ENCODE measurements at places on chromosomes 5 and 9. TPM values are rescaled to one million over a fixed set of nuclear protein-coding genes. Genes with fewer than 3 reads are reported as not detected.

WNK2 gene
- total RNA-seq = 0.49 TPM

DBH gene
- not detected for total RNA-seq

ABHD17B gene
- total RNA-seq = 26.8 TPM

AGXT2 gene
- not detected for total RNA-seq

GCNT4 gene
- total RNA-seq = 3.6 TPM

SLC2A8 gene
- 8.0 TPM for total RNA-seq

FOXD4 gene
- not detected for total RNA-seq

Data from mammary epithelial cell (primary cell).